ENCODE measurements at places on chromosomes 2 and 18.

GRCh38 chr2:143160732-143161707 is 31.8 kb downstream of the ARHGAP15 start:
- no peak for DNase-seq

GRCh38 chr2:218363736-218364135 is 7.1 kb downstream of the CATIP start:
- DNase-seq: no peak

GRCh38 chr18:31636387-31636786 is 44.7 kb downstream of the TTR start:
- no peak for DNase-seq

- no peak for DNase-seq
These were observed 51.3 kb upstream of the TANC1 start for GRCh38 chr2:158917121-158917520.

- DNase-seq: no peak
These were observed 314.0 kb upstream of the ID2 start for GRCh38 chr2:8367833-8368232.

GRCh38 chr2:222057347-222058073 is 241.3 kb downstream of the PAX3 start:
- no peak for DNase-seq

- no peak for DNase-seq
These were observed 13.1 kb downstream of the NXPH2 start for GRCh38 chr2:138767101-138767500.

DNA sequence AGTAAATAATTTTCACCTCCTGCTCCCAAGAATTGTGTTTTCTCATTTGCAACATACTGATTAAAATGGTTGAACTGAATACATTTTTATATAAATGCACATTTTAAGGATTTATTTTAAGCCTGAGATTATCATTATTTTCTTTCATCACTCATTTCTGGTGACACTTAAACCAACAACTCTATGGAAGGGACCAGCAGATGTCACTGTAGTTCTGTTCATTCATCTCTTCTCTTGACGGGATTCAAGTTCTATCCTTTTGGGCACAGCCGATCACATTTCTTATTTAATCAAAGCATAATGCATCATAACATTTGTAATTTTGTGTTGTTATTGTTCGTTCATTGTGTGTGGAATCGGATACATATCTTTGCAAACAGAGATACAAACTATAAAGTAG is 417.9 kb downstream of the HRH4 start:
- no peak for DNase-seq

DNA sequence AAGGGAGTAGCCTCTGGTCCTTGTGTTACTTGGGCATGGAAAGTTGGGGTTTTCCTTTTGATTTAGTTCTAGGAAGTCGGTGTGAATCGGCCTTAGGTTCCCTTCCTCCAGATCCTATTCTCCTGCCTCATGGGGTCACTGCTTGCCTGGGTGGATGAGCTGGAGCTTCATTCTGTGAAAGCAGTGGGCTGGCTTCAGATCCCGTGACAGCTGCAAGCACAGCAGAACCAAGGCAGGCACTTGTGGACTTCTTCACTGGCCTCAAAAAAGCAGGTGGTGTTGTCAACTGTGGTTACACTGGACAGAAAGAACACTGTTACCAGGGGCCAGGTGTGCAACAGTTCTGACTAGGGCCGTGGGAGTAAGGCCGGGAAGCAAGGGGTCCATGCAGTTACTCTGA is 243.4 kb downstream of the LDLRAD4 start:
- no peak for DNase-seq

DNA sequence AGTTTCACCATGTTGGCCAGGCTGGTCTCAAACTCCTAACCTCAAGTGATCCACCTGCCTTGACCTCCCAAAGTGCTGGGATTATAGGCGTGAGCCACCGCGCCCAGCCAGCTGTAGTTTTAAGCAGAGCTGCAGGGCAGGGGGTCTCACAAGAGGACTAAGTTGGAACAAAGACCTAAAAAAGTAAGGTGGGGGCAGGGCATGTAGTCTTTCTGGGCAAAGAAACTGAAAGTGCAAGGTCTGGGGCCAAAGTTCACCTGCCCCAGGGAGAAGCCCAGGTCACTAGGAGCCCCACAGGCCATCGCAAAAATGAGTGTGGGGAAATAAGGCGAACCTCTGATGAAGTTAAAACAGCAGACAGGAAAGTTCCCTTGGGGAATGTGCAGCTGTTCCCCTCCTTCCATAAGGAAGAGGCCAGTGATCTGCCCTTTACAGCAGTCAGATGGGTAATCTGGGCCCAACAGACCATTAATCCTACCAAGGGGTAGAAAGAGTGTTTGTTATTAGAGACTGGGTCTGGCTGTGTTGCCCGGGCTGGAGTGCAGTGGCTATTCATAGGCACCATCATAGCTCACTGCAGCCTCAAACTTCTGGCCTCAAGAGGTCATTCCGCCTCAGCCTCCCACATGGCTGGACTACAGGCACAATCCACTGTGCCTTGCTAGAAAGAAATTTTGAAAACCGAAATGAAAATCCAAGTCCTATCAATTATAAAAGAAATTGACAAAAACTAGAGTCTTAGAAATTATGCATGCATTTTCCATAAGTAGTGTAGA is 2.8 kb downstream of the SCLY start:
- no peak for DNase-seq
